ENCODE measurements at places on chromosomes 16 and 17.

GRCh38 chr17:13947499-13947898, 121.8 kb upstream of the COX10 start:
- no peak for DNase-seq

DNA sequence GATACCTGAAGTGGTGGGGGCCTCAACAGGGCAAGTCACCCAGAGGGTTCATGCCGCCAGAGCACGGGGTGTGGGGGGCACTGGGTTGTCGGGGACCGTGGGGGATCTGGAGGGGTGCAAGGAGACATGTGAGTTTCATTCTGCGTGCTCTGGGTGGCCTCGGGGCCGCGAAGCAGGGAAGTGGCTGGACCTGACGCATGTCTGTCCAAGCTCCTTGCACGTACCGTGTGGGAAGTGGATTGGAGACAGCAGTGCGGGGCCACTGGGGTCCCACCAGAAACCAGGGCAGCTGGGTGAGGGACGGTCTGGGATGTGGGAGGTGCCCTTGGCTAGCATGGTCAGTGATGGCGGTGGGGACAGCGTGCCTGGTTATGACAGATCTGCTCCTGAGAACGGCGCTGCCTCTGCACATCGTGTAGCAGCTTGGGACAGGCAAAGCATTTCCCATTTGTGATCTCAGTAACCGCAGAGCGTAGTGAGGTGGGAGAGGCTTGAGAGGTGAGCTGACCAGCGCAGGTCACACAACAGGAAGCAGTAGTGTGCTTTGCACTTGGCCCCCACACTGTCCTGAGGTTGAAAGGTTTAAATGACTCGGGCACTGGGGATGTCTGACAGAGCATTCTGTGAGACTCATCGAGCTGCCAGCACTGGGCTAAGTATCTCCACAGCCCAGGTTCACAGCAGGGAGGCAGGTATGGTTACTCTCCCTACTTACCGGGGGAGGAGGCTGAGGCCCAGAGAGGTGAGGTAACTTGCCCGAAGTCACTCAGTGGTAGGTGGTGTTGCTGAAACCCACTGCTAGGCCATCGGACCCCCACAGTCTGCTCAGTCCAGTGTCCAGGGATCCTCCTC, 114.4 kb downstream of the SOCS1 start:
- no peak for DNase-seq

DNA sequence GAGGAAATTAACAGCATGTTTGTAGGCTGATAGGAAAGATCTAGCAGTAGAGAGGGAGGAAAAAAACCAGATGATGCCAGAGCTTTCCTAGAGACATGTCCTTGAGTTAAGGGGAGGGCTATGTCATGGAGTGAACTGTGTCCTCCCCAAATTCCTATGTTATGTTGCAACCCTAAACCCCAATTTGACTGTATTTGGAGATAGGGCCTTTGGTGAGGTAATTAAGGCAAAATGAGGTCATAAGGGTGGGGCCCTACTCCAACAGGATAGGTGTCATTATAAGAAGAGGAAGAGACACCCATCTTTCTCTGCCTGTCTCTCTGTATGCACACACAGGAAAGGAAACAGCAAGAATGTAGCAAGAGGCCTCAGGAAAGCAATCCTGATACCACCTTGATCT, 195.3 kb upstream of the AXIN2 start:
- no peak for DNase-seq

- DNase-seq: no peak
These were observed 13.5 kb downstream of the CEP295NL start for GRCh38 chr17:78889531-78889930.

GRCh38 chr16:77332792-77333191, 102.0 kb downstream of the ADAMTS18 start:
- DNase-seq: no peak

GRCh38 chr17:8697323-8697741, 47.3 kb downstream of the CCDC42 start:
- no peak for DNase-seq

- DNase-seq: no peak
These were observed 9.3 kb downstream of the ADCY7 start for GRCh38 chr16:50275428-50276325.

GRCh38 chr16:65392806-65393565, 271.1 kb upstream of the CDH11 start:
- DNase-seq: no peak

GRCh38 chr16:2027024-2028010, 615 bp downstream of the NHERF2 start:
- peak; percentile 19 for DNase-seq

DNA sequence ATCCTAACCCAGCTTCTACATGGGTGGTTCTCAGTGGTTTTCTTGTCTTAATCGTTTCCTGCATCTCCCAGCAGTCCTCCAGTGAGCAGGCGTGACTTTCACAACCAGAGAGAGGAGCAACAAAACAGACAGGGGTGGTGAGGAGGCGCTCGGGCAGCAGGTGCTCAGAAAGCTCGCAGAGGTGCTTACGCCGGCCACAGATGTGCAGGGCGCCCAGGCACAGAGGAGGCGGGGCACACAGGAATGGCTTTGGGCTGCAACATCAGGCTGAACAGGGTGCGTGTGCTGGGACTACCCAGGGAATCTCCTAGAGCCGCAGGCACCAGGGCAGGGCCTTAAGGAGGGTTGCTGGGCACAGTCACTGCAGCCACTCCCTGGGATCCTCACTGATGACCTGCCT, 32.6 kb downstream of the KLHDC4 start:
- DNase-seq: no peak

GRCh38 chr17:68384941-68385340, 72.4 kb downstream of the WIPI1 start:
- no peak for DNase-seq

- no peak for DNase-seq
These were observed 28.2 kb downstream of the NEUROD2 start for GRCh38 chr17:39579318-39580081.

DNA sequence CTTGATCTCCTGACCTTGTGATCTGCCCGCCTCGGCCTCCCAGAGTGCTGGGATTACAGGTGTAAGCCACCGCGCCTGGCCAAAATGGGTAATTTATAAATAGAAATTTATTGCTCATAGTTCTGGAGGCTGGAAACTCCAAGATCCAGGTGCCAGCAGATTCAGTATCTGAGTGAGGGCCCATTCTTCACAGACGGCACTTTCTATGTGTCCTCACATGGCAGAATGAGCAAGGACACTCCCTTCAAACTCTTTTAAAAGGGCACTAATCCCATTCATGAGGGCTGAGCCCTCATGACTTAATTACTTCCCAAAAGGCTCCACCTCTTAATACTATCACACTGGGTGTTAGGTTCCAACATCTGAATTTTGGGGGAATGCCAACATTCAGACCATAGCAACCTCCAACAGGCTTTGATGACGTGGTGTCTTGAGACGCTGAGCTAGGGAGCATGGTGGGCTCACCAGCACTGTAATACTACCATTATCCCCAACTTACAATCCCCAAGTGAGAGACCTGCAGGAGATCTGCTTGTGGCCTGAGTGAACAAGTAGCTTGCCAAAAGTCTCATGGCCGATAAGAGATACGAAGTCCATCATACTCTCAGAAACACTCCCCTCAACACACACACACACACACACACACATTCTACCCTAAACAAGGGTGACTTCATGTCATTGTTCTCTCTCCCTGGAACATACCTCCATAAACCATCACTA, 8.5 kb downstream of the CMTM4 start:
- no peak for DNase-seq

DNA sequence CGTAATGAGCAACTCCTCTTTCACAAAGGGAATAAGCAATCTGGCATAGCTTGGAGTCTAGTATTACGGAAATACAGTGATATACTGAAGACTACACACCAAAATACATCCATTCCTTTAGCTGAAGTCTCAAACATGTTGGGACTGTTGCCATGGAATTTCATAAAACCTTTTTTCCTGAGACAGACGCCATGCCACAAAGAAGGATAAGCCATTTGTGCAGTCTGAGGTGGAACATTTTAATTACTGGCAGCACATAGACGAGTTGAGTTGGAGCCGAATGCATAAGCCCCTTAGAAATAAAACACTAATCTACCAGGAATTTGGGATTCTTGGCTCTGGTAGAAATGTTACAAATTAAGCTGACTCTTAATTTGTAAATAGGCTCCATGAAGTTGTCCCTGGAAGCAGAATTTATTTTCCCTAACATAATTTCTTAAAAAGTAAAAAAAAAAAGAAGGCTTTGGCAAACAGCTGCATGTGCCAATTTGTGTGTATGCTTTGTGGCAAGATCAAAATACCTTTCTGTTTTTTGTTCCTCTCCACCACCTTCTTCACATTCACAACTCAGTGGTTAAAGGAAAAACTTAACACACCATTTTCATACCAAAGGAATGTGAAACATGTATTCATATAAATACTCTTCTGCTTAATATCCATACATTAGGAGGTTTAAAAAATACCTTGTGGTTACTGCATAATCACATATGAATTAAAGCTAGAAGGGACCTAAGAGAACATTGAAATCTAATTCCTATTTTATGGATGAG, 25.5 kb downstream of the GRB7 start:
- DNase-seq: no peak

GRCh38 chr17:36086791-36087190, 3.2 kb downstream of the CCL3 start:
- DNase-seq: no peak

GRCh38 chr17:30253312-30253711, 17.8 kb upstream of the SLC6A4 start:
- no peak for DNase-seq

DNA sequence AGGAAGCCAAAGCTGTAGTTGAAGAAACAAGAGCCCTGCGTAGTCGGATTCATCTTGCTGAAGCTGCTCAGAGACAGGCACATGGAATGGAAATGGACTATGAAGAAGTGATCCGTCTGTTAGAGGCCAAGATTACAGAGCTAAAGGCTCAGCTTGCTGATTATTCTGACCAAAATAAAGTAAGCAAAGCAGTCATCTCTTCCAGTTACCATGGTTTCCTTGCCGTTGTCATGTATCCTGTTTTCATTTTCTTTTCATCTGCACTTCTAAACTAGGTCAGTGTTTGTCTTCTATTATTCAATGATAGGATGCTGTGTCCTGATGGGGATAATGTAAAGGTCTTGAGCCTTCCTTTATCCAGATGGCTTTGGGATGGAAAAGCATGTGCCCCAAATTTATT, 104.3 kb downstream of the STXBP4 start:
- no peak for DNase-seq

DNA sequence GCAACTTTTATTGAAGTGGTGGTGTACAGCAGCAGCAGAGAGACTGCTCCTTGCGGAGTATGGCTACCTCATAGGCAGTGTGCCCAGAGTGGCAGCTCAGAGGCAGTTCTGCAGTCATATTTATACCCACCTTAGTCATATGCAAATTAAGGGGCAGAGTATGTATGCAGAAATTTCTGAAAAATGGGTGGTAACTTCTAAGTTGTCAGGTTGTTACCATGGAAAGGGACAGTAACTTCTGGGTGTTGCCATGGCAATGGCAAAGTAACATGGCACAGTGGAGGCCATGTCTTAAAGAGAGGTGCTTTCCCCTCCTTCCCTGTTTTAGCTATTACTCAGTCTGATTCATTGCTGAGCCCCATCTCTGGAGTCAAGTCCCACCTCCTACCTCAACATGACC, 53.4 kb downstream of the MEOX1 start:
- no peak for DNase-seq

DNA sequence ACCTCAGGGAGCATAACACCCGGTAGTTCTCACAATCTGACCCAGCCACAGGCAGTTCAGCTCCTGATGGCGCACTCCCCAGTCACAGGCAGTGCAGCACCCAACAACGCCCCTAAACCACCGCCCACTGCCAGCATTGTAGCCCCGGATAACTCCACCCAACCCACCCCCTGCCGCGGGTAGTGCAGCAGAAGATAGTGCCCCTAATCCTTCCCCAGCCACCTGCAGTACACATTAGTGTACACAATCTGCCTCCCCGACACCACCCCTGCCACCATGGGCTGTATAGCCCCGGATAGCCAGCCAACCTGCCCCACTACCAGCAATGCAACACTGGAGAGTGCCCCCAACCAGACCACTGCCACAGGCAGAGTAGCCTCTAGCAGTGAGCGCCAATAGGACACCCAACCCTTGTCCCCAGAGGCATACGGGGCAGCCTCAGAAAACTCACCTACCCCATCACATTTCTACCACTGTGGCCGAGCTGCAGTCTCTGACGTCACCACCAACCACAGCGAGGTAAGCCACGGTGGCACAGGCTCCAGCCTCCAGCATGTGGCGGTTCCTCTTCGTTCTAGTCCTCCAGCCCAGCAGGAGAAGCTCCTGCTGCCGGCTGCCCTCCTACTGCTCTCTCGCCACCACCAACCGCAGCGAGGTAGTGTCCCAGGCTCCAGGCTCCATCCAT, 877.3 kb downstream of the KCNJ18 start:
- no peak for DNase-seq

- no peak for DNase-seq
These were observed 374.5 kb upstream of the RBFOX1 start for GRCh38 chr16:6958184-6958583.

DNA sequence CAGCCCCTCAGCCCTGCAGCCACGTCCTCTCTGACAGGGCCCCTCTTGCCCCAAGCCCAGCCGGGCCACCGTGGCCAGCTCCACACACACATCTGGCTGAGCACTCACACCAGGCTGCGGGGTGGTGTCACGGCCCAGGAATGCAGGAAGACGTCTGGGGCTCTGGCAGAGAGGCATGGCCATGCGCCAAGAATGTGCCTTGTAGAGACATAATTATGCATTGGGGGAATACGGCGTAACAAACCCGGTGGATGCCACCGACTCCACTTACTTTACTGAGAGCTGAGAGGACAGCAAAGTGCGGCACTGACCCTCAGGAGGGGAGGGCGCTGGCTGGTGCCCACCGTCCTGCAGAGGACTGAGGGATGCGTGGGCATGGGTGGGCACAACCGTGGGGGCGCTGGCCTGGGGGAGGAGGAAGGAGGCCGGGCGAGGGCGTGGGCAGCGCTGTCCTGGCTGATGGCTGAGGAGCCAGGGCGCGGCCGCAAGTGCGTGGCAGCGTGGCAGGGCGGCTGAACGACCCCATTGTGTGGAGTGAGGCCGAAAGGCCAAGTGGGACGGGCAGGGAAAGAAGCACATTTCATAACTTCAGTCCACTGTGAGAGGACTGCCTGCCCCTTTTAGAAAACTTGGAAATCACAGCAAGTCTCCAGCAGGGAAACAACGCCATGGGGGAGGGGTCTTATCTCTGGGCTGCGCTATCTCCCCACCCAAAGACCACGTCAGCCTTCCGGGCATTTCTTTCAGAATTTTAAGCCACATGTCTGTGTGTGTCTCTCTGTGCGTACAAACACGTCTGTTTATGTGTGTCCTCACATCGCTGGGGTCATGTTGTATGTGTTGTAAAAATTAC, 30.6 kb downstream of the METRNL start:
- no peak for DNase-seq

- DNase-seq: no peak
These were observed 124.7 kb downstream of the FOXL1 start for GRCh38 chr16:86702824-86703588.

Data from T-helper 2 cell (primary cell).